ENCODE measurements at places on chromosomes 2 and 18.

DNA sequence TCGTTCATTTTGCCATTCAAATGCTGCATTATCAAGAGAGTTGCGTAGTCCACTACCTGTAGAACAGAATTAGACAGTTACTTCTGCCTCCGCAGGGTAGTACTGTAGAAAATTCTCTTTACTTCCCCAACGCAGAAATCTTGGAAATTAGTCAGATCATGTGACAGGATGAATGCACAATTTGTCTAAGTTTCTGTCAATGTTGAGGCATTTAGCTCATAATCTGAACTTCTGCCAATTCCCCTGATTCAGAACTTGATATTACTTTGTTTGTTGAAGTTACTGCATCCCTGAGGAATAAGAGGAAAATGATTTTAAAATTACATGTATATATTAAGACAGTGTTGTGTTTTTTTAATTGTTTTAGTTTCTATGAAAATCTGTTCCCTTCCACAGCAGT lies 83.4 kb downstream of the TTC27 start:
- peak; percentile 42 for DNase-seq

- peak; percentile 87 for DNase-seq
Observed at GRCh38 chr2:160308915-160309314, 108.8 kb upstream of the ITGB6 start.

GRCh38 chr2:95531254-95531771 lies 46.8 kb upstream of the TRIM43B start:
- DNase-seq = no peak

- no peak for DNase-seq
Observed at GRCh38 chr2:205463466-205464025, 218.8 kb upstream of the NRP2 start.

DNA sequence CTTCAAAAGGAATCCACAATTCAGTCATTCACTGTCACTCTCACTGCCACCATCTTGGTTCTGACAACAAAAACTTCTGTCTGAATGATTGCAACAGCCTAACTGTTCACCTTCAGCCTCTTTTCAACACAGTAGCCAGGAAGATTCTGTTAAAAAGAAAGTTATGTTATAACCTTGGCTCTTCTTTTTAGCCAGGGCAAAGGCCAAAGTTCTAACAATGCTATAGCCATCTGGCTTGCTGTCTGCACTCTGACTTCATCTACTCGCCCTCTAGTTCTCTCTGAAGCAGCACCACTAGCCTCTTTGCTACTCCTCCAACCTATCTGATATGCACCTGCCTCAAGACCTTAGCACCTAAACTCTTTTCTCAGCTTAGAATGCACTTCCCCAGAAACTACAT lies 158.5 kb downstream of the ZNF385B start:
- DNase-seq = no peak

GRCh38 chr2:137228566-137228965 lies 463.2 kb downstream of the THSD7B start:
- peak; percentile 33 for DNase-seq

DNA sequence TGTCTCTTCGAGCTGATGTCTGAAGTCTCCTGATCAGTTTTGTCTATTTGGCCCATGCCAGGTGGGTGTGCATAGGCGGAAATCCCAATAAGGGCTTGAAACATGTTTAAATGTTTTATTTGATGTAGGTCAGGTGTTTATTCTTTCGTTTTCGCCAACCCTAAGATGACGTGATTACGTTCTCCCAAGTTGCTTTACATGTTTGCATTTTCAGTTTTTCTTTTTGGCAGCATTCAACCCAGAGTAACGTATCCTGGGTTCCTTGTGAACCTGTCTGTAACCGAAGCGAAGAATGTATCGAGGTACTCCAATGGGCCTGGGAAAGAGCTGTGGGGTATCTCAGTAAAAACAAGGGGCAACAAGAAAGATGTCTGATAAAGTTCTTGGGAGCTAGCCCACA lies 3.1 kb downstream of the ALPK2 start:
- no peak for DNase-seq

DNA sequence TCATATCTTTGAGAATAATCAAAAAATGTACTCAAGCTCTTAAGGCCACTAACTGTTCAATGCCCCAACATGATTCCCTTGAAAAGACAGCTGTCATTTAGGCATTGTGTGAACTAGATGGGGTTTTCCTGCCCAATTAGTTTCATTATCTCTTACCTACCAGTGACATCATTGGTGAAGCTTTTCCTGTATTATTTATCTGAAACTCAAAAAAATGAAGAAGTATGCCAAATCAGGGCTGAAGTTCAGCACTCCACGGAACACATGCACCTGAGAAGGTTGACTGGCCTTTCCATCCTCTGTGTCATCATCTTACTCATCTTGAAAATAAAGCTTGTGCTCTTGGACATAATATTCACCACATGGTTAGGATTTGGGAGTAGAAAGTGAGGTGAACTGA lies 126.4 kb downstream of the TXNL1 start:
- DNase-seq = peak; percentile 11

DNA sequence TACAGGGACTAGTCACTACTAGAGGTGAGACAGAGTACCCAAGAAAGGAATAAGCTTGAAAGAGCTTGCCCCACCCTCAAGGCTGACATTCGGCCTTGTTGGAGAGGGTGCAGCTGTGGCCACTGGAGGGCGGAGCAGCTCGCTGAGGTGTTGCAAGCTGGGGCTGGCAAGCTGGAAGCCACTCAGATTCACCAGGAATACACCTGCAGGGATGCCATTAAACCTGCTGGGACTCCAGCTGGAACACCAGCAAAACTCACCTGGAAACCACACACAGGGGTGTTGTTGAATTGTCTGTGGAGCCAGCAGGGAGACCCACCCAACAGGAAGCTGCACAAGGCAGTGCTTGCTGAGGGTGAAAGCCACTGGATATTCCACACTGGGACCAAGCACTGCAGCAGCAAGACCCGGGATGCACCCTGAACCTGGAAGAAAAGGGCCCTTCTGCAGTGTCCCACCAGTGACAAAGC lies 26.1 kb downstream of the KCTD18 start:
- DNase-seq = peak; percentile 62

GRCh38 chr2:238103465-238104225 lies 3.5 kb downstream of the ESPNL start:
- no peak for DNase-seq

DNA sequence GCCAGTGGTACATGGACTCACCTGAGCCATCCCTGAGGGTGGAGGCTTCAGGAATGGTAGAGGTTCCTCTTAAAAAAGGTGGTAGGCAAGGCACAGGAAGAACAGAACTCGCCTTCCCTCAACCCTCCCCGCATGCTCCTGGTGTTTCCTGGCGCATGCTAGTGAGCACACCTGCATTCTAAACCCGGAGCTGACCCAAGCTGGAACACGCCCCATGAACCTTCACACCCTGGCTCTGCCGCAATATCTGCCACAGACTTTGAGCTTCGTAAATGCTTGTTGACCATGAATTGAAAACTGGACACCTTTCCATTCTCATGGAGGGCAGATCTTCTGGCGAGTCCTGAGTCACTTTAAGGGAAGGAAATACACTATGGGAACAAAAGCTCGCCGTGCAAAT lies 601.3 kb upstream of the RAB6C start:
- DNase-seq = no peak

- DNase-seq = peak; percentile 28
Observed at GRCh38 chr2:165627470-165627869, 158.0 kb downstream of the CSRNP3 start.

DNA sequence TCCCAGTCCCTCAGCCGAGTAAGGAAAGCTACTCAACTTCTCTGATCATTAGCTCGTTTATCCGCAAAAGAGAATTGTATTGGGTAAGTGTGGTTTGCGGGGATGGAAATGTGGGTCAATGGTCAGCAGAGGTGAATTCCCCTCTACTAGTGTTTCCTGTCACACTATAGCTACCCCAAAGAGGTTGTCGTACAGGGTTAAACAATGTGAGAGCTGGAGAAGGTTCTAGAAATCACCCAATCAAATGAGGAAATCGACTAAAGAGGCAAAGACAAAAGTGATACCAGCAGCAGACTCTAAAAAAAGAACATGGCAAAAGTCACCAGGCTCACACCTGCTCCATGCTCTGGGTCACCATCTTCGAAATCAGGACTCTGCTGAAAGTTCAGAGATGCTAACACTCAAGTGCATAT lies 144.7 kb upstream of the ITGA4 start:
- DNase-seq = no peak

DNA sequence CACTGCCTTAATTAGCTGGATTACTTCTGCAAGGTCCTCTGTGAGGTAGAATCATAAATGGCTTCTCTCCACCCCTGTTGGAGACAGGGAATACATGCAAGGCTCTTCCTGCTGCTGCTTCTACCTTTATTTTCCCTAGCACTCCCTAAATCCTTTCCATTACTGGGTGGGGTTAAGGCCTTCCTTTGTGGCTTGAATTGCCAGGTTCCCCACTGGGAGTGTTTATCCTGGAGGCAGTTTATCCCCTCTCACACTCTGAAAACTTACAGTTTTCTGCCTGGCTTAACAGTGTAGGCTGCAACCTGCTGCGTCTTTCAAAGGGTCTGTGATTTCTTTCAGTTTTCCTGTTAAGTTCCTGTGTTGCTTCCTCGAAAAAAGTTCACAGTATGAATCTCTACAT lies 1062.3 kb upstream of the CRIM1 start:
- DNase-seq = no peak

DNA sequence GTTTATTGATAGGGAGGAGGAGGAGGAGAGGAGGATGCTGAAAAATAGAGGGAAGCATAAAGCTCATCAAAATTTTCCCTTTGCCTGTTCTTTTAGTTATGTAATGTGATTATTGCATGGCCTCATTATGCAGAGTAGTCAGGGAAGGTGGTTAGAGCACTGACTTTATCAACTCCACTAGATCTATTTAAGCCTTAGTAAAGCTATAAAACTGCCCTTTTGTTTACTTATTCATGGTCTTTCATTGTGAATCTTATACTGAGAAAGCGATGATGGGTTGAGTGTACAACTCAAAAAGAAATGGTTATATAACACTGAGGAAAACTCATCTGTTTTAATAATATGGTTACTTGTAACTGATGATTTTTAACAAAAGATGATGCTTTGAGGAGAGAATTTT lies 81.7 kb downstream of the MAP4K4 start:
- no peak for DNase-seq

DNA sequence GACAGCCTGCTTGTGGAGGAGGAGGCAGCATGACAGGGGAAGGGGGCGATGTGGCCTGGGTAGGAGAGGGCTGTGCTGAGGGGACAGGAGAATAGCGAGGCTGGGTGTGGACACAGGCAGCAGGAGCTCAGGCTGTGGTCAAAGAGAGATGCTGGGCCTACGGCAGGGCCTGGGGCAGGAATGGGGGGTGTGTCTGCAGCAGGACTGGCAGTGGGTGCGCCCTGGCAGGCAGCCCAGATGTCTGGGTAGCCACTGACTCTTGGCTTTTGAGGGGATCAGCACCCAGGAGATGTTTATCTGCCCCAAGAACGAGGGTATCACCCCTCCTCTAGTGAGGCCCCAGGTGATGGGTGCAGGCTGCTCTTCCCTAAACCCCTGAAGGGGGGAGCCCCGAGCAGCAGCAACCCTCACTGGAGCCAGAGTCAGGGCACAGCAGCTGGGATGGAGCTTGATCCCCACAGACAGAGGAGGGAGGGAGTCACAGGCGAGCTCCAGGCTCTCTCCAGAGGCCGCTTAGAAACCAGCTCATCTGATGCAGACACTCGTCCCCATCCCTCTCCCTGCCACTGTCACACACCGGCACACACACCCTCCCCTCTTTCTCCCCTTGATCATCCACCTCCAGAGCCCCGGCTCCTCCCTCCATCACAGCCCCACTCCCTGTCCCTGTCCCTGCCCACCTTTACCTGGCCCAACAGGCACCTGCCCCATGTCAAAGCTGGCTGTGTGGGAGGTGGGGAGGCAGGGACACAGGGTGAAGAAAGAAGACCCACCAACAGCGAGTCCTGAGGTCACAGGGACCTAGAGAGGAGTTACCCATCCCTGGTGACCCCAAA lies 29.8 kb upstream of the TNS1 start:
- DNase-seq = no peak

GRCh38 chr2:237540823-237541222 lies 25.6 kb upstream of the PRLH start:
- DNase-seq = peak; percentile 20
